ENCODE measurements at places on chromosomes 4 and X. TPM values are rescaled to one million over a fixed set of nuclear protein-coding genes. Genes with fewer than 3 reads are reported as not detected.

GRCh38 chr4:36133086-36133485, 111.2 kb downstream of the ARAP2 start:
- no peak for DNase-seq

- DNase-seq: no peak
These were observed 245.1 kb upstream of the SLC7A11 start for GRCh38 chr4:138487230-138487629.

DNA sequence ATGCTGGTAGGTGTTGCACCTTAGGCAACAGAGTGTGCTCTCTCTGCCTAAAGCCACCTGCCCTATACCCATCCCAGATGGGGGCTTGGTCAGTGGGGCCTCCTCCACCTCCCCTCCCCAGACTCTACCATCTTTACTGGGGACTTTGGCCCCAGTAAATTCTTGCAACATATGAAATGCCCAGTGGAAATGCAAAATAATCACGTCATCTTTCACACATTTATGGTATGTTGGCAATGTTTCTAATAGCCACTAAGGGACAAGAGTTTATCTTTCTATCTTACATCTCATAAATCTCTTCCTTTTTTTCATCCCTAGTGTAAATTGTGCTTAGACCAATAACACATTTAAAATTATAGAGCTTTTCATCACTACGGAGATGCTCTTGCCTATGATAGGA, 103.0 kb upstream of the MAML3 start:
- no peak for DNase-seq

DNA sequence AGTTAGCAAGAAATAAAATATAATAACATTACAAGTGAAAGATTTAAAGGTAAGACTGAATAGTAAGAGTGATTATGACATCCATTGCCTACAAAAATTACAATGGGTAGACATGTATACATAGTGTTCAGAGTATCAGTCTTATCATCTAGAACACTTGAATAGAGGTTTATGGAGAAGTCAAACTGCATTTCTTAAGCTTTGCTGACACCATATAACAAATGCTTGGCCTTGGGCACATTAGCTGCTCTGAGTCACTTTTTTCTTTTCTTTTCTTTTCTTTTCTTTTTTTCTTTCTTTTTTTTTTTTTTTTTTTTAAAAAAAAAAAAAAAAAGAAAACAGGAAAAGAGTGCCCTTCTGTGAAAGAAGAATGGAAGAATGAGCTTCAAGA, 220.0 kb downstream of the SPCS3 start:
- no peak for DNase-seq

GRCh38 chr4:153110739-153111138, 93.5 kb upstream of the TRIM2 start:
- DNase-seq: no peak

DNA sequence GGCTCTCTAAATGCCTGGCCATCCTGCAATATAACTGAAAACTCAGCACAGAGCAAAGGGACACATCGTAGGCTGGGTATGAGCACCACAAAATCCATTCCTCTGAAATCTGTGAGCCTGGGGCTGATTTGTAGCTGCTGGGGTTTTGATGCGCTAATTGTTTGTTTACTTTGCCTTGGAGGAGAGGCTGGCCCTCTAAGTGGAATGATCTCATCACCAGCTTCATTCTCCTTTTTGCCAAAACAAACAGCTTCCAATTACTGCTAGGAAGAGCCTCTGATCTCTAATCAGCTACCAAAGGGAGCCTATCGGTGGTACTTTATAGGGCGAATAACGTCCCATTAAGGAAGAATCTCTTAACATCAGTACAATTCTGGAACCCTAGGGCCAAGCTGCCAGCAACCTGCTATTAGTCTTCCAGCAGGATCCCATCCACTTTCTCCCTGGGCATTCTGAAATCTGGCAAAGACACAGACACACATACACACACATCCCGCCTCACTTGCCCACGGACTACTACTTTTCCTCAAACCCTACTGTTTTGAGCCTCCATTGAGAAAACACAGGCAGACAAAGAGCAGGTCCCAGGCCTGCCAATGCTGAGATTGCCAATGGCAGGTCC, 5.8 kb downstream of the ANOS1 start:
- no peak for DNase-seq

The LRAT gene
- total RNA-seq: not detected

DNA sequence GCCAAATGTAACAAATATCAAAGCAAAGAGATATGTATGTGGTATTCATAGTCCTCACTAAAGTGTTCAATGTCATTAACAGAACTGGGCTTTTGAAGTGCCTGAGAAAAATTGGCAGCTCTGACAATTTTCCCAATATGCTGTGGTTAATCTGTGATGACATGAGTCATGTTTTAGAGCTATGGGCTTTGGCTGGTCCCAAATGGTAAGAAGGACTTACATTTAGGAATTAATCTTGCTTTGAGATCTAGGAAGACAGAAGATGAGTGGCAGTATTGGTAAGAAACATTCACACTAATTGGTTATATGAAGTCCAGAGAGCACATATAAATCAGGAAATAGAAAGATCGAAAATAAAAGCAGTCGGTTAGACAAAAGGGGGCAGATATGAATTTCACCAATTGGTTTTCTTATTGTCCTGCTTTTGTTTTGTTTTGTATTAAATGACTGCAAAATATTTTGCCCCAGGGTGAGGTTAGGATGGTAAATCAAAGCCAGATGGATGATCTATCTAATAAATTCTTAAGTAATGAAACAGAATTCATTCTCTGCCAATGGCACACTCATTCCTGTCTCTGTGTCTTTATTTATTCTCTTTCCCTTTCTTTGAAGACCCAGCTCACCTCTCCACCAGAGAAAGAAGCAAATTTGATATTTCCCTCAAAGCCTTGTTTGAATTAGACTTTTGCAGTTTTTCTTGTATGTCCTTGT, 993.1 kb downstream of the RPA4 start:
- DNase-seq: no peak

The FAM47A gene
- total RNA-seq: not detected

- DNase-seq: no peak
These were observed 149.5 kb downstream of the CCNG2 start for GRCh38 chr4:77306496-77306895.

Measured in activated T-cell treated with anti-CD3 and anti-CD28 coated beads, Interleukin-2, amount 50 U/mL, for 4 hours (primary cell).